CD4-positive, alpha-beta T cell treated with Interleukin-17A for 4 hours (primary cell): ENCODE measurements at places on chromosomes 2 and 18.
A peak's percentile ranks its signal among the peaks of the same experiment; 100 is the strongest.

DNA sequence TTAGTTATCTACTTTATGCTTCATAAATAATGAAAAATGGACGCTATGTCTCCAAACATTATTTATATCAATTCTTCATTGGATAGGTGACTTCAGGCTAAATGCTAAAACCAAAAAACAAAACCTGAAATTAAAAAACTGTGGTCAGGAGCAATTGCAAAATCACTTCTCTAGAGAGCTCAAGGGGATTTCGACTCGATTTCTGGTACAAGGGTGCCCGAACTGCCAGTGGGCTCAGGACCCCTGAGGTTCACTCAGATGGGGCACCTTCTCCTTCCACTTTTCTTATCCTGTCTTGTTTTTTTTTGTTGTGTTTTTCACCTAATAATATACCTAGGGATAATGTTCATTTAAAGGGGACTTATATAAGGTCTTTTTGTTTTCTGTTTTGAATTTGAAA, 65.8 kb upstream of the CELF4 start:
- DNase-seq = no peak

GRCh38 chr18:79447703-79448367, 52.1 kb downstream of the NFATC1 start:
- DNase-seq = peak; percentile 26

GRCh38 chr2:33178209-33178608, 231.5 kb downstream of the LTBP1 start:
- DNase-seq = no peak

GRCh38 chr2:9423922-9424272, 443 bp downstream of the CPSF3 start:
- peak; percentile 28 for DNase-seq
